Glomerular endothelial cell (primary cell): ENCODE measurements at places on chromosomes 7 and 10. TPM values are rescaled to one million over a fixed set of nuclear protein-coding genes. Genes with fewer than 3 reads are reported as not detected.

RGR gene
- total RNA-seq: not detected in 2 replicates

SEPHS1 gene
- total RNA-seq: 43.7 and 45.8 TPM in 2 replicates

GARIN1A gene
- total RNA-seq: 0.05 and 0.64 TPM in 2 replicates

ELOVL3 gene
- not detected in 2 replicates for total RNA-seq

PON1 gene
- not detected in 2 replicates for total RNA-seq

ETV1 gene
- total RNA-seq: 6.5 and 15.2 TPM in 2 replicates

ITGA8 gene
- 2.1 and 9.5 TPM in 2 replicates for total RNA-seq

- DNase-seq: no peak
These were observed 413.7 kb downstream of the TCERG1L start for GRCh38 chr10:130897815-130898214.

GRCh38 chr10:75650648-75651047 is 219.2 kb downstream of the LRMDA start:
- DNase-seq: no peak

GRCh38 chr10:11330383-11331045 is 280.9 kb downstream of the USP6NL start:
- no peak for DNase-seq

DNA sequence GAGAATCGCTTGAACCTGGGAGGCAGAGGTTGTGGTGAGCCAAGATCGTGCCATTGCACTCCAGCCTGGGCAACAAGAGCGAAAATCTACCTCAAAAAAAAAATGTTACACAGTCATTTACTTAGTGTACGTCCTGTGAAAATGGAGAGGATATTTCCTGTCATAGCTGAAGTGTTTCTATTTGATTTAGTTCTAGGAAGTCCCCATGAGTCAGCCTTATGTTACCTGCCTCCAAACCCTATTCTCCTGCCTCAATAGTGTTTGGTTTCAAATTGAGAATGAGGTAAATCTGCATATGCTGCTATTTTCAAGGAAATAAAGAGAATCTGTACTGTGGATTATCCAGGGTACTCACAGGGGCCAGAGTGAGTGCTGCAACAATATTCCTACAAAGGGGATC is 1284.5 kb upstream of the AUTS2 start:
- no peak for DNase-seq
